ENCODE measurements at places on chromosomes 7 and 10.

DNA sequence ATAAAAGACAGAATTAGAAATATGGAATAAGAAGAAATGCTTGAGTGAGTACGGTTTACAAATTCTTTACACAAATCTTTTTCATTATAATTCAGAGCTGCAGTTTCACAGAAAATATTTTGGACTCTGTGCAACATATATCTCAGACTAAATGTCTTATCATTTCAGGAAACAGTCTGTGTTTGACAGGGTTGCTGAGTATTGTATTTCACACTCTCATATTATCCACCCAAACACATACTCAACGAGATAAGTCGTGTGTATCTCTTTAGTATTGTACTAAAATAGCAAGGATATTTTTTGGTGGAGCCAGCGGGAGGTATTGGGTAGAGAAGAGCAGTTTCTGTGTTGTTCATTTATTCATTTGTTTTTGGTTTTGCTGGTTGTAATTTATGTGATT, 39.0 kb upstream of the SLC39A12 start:
- DNase-seq, result no peak

- no peak for DNase-seq
These were observed 33.4 kb downstream of the CCDC6 start for GRCh38 chr10:59872892-59873463.

DNA sequence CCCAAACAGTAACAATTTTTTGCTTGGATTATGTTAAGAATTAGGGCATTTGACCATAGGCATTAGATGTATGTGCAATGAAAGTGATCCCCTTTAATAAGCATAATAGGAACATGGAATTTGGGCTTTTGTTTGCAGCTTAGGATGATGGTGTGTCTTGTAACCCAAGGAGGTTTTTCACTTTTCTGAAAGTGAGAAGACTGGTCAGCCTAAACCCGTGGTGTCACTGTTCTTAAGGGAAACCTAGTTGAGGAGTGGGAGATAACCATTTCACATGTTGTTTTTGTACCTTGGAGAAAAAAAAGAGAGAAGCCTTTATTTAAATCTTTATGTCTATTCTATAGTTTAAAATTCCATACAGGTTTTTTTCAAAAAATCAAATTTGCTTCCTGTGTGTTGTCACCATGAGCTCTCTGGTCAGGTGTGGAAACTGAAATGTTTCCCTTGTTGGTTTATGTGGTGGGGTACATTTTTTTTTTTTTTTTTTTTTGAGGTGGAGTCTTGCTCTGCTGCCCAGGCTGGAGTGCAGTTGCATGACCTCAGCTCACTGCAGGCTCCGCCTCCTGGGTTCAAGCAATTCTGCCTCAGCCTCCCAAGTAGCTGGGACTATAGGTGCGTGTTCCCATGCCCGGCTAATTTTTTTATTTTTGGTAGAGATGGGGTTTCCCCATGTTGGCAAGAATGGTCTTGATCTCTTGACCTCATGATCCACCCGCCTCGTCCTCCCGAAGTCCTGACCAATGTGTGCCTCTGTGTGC, 7.7 kb downstream of the CCM2 start:
- DNase-seq, result no peak

DNA sequence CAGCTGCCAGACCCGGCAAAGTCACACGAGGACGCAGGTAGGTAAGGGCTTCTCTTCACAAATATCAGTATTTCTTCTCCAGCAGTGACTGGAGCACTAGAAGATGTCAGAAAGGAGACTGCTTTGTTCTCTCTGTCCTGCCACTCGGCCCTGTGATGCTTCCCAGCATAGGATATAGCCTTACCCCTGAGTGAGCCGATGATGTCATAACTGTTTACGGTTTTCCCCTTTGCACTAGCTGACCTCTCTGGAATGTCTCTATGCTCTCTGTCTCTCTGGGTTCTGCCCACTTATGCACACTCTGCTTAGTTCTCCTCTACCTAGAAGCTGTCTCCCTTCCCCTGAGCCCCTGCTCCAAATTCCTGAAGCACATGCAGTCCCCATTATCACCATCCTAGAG, 167.5 kb upstream of the PODXL start:
- no peak for DNase-seq

DNA sequence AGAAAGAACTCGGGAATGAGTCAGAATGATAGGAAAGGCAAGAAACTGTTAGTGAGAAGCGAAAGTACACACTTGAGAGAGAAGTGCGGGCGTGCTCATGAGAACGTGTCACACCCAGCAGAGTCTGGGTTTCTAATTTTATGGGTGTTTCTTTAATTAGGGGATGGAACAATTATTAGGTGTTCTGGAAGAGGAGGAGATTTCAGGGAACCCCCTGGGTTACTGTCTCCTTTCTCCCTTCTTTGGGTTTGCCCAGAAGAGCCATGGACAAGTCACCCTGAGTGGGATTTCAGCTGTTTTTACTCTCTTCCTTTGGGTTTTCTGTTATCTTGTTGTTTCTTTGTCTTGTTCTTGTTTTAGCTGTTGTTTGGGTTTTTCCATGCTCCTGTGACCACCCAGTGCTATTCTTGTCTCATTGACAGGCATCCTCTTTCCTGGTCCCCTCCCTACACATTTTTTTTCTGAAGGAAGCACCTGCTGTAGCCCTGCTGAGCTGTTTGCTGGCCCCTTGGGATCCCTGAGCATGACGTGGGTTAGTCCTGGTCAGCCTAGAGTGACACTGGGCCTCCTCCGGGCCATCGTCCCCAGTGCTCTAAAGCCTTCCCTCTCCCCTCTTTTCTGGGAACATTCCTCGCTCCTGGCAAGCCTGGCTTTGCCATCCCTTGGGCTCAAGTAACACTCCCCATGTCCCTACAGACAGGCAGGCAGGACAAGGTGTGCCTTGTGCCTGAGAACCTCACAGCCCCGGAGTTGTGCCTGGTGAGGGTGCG, 3.5 kb downstream of the SH2D4B start:
- no peak for DNase-seq

GRCh38 chr7:69843653-69844052, 245.4 kb downstream of the AUTS2 start:
- DNase-seq, result no peak

- DNase-seq, result no peak
These were observed 21.8 kb downstream of the IFT22 start for GRCh38 chr7:101299511-101300464.

- DNase-seq, result no peak
These were observed 182.8 kb upstream of the CHRM2 start for GRCh38 chr7:136685501-136686173.

DNA sequence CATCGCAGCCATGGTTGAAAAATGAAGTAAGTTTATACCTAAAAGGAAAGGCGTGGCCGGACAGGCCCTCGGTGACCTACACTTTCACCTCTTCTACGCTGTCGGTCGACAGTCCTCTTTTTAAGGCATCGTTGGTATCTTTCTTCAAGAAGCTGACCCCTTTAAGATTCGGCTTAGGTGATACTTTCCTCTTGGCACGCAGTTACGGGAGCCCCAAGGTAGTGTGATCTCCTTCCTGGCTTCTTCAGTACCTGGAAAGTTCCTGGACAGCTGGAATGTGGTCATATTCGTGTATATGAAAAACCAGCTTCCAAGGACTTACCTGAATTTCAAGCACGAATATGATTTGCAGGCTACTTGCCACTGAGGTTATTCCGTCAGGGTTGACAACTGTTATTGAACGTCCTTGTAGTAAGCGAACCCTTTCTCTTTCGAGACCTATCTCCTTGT, 885 bp upstream of the SYPL1 start:
- DNase-seq, result no peak

- no peak for DNase-seq
These were observed 468.7 kb downstream of the RPS24 start for GRCh38 chr10:78502210-78502936.

DNA sequence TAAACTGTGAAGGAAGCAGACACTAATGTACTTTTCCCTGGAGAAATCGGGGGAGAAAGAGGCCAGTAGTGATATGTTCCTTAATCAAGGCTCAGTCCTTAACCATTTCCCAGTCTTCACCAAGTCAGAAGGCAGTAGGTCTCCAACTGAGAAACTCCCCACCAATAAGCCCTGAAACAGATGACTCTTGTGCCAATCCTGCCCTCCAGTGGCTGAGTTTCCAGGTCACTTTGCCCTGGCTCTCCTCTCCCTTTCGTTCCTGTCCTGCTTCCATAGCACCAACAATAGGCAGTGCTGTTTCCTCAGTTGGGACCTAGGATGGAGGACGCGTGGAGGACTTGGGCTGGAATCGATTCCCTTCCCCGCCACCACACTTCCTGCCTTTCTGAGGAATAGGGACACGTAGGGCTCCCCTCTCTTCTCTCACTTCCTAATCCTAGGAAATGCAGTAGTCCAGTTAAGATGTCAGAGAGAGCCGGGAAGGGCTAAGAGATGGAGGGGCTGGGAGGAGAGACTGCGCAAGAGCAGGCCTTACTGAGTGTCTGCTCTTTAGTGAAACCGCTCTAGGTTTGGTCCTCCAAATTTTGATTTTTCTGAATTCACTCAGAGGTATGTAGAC, 23.4 kb downstream of the ATOH7 start:
- DNase-seq, result no peak

GRCh38 chr7:155188821-155189581, 108.7 kb upstream of the INSIG1 start:
- no peak for DNase-seq

DNA sequence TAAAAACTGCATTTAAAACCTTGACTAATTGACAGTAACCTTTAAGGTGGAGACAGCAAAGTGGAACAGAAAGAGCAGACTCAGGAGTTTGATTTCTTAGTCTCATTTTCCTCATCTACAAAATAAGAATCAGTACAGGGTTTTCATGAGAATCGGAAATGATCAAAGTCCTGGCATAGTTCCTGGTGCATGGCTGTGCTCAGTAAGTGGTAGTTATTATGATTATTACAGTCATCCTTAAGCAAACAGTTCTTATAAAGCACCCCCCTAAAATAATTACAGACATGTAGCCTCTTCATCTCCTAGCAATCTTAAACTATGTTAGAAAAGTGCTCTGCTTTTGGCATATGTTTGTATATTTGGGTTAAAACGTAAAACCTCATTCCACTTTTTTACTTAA, 18.0 kb downstream of the NEBL start:
- no peak for DNase-seq

DNA sequence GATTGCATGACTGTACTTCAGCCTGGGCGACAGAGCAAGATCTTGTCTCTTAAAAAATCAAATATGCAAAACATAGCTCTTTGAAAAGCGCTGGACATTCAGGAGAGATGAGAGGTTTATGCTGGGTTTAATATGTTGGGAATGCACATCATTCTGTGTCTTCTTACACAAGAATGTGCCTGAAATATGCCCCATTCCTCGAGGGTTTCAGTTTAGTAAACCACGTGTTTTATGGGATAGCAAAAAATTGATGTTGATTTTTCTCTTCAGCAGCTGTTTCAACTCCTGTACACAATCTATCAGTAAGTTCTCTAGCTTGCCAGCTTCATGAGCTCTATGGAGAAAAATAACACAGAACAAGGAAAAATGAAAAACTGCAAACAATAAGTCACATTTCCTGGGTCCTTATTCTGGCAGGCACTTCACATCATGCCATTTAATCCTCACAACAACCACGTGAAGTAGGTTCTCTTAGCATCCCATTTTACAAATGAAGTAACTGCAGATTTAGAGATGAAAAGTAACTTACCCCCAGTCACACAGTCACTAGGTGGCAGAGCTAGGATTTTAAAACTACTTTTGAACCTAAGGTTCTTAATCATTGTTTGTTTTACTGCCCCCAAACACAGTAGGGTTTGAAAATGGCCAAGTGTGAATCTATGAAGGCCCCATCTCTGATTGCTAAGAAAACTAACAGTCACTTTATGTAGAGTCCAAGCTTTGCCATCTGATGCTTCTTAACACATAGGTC, 423.6 kb downstream of the PHTF2 start:
- no peak for DNase-seq

GRCh38 chr10:73588656-73589055, 2.5 kb downstream of the USP54 start:
- DNase-seq, result no peak

DNA sequence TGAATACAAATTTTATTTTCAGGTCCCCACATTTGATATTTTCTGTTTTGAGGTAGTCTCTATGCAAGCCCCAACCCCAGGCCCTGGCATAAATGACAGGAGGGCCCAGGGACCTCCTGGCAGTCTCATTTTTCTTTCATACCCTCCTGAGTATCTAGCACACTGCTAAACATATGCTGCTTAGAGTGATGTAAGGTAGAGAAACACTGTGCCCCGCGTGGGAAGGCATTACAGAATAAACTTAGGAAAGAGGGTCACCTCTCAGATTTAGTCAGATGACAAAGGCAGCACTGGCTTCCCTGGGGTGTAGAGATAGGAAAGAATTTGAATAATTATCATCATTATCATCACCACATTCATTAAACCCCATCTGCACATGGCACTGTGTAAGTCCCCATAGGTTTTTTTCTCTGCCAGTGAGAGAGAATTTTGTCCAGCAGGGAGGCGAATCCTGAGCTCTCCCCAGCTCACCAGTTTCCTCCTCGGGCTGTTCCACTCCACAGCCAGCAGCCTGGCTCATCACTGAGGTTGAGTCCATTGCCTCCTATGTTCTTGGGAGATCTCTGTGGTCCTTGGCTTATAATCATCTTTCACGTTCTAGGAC, 507.3 kb upstream of the GALNT17 start:
- no peak for DNase-seq

DNA sequence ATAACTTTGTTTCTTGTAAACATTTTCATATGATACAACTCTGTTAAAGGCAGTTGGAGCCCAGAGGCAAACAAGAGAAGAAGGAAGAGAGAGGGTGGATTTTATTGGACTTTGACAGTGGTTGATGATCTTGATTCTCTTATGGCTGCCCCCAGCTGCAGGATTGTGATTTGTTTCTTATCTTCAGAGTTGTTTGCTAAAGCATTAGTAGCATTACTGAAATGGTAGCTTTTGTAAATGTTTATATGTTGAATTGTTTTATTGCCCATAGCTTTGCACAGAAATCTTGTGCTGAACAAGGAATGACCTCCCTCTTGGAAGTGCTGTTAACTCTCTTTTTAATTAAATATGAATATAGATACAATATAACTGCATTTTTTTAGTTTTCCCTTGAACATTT, 309.4 kb downstream of the AUTS2 start:
- DNase-seq, result no peak

GRCh38 chr7:140155428-140155827, 21.4 kb downstream of the KDM7A start:
- DNase-seq, result no peak

DNA sequence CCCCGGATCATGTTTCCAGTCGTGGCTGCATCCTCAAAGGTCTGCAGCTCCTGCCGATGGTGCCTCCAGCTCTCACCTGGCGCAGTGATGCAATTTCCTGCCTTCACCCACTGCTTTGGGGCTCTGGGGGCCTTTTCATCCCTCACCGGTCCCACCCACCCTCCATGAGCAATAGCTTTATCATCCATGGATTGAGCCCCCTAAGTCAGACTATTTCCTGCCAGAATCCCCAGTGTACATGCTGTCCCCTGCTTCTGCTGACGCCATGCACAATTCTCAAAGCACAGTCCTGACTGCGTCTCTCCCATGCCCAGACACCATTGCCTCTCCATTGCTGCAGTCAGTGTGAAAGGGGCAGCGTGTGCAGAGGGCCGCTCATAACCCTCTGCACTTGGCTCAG, 49.7 kb downstream of the FAM241B start:
- DNase-seq, result no peak

All from stimulated activated CD4-positive, alpha-beta T cell treated with anti-CD3 and anti-CD28 coated beads, Interleukin-1b, Interleukin-23, amount 100 ng/mL, for 4 hours (primary cell).